ENCODE measurements at places on chromosomes 7 and 10.

- DNase-seq: no peak
Observed at GRCh38 chr7:83824214-83824613, 175.3 kb upstream of the SEMA3E start.

GRCh38 chr7:96495751-96496216, 173.9 kb upstream of the SLC25A13 start:
- no peak for DNase-seq

- DNase-seq: no peak
Observed at GRCh38 chr10:74289951-74290350, 138.9 kb downstream of the ADK start.

DNA sequence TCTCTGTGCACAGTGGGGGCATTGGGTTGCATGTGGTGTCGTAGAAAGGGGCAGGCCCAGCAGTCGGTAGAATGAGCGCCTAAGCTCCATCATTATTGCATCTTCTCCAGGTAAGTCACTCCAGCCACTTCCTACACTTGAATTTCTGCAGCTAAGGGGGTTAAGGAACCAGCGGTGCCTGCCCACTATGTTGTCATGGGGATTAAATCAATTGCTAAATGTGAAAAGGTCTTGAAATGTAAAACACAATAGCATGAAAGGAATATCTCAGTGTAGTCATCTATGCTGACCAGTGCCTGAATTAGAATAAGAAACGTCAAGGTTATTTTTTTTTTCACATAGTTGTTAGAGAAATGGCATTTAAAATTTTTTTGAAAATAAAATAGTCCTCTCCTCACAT, 15.2 kb upstream of the CELF2 start:
- DNase-seq: no peak

GRCh38 chr10:87702973-87703294, 43.3 kb downstream of the PAPSS2 start:
- DNase-seq: no peak

- no peak for DNase-seq
Observed at GRCh38 chr10:47012214-47012613, 101.0 kb downstream of the PTPN20 start.

DNA sequence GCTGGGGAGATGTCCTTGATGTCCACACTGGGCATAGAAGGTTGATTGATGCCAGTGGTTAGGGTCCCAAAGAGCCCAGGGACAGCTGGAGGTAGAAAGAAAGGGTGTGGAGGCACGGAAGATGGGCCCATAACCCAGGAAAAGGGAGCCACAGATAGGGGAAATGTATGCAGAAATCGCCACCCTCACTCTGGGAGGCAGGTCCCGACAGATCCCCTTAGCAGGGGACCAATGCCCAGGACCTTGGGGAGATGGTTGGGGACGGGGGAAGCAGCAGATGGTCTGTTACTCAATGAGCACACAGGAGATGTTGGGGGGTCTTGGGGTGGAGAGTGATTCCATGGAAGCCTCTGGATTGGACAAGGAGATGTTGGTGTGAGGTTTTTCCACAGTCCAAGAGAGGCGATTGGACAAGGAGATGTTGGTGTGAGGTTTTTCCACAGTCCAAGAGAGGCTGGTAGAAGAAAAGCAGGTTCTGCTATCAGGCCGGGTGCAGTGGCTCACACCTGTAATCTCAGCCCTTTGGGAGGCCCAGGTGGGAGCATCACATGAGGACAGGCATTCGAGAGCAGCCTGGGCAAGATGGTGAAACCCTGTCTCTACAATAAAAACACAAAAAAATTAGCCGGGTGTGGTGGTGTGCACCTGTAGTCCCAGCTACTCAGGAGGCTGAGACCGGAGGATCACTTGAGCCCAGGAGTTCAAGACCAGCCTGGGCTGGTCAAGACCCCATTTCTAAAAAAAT, 7.0 kb upstream of the PPP1R35 start:
- no peak for DNase-seq

GRCh38 chr7:2387897-2388636, 15.3 kb upstream of the CHST12 start:
- no peak for DNase-seq

DNA sequence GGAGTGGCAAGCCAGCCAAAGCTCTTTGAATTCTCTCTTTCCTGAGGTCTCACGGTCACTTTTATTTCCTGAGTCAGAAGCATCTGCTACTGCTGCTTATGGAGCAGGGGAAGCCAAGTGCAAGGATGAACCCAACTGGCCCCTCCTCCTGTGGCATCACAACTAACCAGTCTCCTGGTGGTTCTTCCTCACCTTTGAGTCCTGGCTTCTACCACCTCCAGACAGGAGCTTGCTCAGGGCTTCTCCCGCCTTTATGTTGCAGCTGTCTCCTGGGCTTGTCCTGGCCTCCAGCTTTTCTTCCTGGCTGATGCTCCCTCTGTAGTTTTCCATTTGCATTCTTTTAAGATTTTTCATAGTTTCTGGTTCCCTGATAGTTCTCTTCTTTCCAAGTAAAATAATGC, 349.7 kb upstream of the NRP1 start:
- DNase-seq: no peak

DNA sequence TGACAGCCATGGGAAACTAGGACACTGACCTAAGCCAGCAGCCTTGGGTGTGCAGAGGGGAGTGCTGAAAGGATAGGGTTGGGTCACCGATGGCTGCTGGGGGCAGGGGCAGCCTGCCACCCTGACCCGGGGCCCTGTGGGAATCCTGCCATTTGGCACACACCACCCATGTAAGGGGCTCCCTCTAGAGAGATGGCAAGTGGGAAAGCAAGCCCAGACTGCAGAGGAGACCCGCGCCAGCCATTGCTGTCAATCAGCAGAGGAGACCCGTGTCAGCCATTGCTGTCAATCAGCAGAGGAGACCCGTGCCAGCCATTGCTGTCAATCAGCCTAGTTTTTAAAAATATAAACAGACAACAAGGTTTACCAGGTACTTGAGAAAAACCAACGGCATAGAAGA, 27.4 kb upstream of the PRKAG2 start:
- DNase-seq: no peak

GRCh38 chr10:123911866-123912265, 20.3 kb upstream of the CPXM2 start:
- DNase-seq: no peak

GRCh38 chr7:44849259-44849884, 1.5 kb upstream of the H2AZ2 start:
- no peak for DNase-seq

GRCh38 chr10:133391761-133392518, 2.0 kb upstream of the MTG1 start:
- no peak for DNase-seq

DNA sequence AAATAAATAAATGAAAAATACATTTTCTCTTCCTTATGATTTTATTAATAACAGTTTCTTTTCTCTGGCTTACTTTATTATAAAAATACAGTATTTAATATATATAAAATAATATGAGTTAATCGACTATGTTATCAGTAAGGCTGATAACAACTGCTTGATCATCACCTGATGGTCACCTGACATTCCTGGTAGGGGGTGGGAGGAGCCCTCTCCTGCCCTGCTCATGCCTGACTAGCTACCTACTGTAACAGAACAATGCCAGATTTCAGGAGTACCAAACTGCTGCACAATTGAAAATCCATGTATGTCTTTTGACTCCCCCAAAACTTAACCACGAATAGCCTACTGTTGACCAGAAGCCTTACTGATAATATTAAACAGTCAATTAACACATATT, 1.3 kb upstream of the APBB1IP start:
- no peak for DNase-seq

DNA sequence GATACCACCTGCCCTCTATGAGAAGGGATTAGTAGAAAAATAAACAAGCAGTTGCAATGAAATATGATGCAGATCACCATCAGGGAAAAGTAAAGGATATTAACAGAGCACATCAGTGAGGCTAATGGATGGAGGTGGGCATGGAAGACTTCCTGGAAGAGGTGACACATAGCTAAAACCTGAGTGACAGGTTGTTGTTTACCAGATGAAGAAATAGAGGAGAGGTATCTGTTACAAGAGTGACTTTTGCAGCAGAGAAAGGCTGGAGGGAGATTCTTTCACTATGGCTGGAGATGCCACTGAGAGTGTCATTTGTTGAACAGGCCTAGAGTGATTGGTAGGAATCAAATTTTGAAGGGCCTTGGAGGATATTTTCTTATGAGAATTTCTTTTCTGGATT, 646.2 kb downstream of the GATA3 start:
- DNase-seq: no peak

DNA sequence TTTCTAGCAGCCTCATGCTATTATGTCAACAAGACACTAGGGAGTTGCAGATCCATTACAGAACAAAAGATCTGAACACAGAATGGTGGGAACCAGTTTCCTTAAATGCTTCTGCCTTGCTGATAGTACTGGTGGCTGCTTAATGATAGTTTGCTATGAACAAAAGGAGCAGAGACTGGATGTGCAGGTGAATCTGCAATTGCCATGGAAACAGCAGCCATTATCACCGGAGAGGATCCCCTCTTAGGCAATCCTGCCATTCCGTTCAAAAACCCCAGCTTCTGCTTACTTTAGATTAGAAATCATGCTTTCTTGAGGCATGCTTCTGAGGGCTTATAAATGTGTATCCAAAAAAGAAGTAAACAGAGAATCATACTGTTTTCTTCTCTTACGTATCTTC, 80.0 kb upstream of the PRKAR2B start:
- no peak for DNase-seq

- no peak for DNase-seq
Observed at GRCh38 chr7:15720849-15721471, 34.5 kb upstream of the MEOX2 start.

- no peak for DNase-seq
Observed at GRCh38 chr10:6053816-6054631, 8.1 kb downstream of the IL2RA start.

GRCh38 chr7:134622303-134622995, 24.2 kb upstream of the BPGM start:
- DNase-seq: no peak

DNA sequence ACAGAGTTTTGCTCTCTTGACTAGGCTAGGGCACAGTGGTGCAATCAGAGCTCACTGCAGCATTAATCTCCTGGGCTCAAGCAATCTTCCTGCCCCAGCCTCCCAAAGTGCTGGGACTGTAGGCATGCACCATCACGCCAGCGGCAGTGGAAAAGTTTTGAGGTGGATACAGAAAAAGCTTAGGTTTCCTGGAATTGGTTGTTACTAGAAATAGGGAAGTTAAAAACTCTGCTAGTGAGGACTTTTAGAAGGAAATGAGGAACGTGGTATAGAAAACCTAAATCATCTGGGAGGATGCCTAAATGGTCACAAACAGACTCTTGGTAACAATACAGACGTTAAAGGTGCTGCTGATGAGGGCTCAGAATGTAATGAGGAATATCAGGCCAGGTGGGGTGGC, 10.9 kb upstream of the SNX8 start:
- DNase-seq: no peak

DNA sequence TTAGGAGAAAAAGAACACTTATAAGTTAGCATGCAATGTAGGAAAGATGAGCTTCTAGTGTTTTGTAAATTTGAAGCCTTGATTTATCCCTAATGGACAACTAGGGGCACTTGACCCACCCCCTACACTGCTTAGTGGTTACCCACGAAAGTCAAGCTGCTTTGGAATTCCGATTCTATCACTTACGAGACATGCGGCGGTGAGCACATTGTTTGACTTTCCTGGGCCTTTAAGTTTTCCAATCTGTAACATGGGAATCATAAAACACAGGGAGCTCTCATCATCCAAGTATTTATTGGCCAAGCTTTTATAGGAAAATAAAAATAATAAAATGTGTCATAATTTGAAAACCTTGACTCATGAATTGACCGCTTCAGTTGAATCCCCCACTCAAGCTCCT, 78.7 kb upstream of the PDK4 start:
- DNase-seq: no peak

DNA sequence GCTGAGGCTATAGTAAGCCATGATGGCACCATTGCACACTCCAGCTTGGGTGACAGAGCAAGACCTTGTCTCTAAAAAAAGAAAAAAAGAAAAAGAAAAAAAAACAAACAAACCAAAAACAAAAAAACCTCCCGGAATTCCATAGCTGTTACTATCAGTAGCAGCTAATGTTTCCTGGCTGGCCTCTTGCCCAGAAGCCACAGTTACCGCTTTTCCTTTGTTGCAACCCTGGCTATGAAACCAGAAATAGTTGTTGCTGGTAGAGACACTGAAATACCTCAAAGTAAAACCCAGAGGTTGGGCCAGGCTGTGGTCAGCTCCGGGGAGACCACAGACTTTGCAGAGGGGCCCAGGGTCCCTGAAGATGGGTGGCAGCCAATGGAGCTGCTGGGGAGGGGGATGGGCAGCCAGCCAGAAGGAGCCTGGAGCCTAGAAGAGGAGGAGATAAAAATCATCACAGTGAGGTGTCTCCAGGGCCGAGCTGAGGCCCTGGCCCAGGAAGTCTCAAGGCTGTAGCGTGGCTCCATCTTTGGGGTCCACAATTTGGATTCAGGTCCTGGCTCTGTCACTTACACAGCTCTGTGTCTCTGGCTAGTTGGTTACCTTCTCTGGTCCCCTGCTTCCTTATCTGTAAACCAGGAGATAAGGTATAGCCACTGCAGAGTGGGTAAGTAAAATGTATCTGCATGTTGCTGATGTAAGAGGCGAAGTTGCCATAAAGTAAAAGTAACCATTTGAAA, 3.4 kb upstream of the CHST12 start:
- no peak for DNase-seq

DNA sequence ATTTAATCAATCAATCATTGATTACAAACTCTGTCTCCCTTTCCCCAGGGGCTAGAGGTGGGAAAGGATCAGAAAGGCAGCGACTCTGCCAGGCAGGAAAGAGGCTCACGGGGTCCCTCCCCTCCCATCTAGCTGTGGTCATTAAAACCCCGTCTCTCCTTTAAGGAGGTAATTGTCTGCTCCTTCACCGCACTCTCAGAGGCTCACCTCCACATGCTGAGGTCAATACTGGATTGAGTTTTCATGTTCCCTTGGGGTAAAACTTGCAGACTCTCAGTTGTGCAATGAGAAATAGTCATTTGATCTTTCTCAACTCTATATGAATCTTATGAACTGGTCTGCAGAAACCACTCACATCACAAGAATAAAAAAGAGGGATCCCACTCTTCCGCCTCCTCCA, 368.8 kb downstream of the ADRA2A start:
- DNase-seq: no peak

- DNase-seq: no peak
Observed at GRCh38 chr7:2962865-2963264, 80.8 kb downstream of the CARD11 start.

- DNase-seq: no peak
Observed at GRCh38 chr7:116228241-116228640, 17.9 kb downstream of the TES start.

DNA sequence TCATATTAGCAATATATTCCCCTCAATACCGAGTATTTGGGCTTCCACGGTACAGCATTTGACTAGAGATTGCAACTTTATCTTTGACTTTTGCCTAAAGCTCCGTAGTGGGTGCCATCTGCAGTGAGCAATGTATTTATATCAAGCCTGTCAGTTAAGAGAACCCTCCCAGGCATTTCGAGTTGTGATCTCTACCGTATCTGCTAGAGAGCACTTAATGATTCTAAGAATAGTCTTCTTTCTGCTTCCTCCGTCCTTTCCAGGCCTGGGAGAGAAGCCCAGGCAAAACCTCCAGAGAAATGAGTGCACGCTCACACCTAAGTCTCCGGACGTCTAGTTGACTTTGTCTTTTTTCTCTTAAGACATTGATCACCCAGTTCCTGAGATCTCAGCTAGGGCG, 210.6 kb downstream of the KLF6 start:
- no peak for DNase-seq

GRCh38 chr10:100894589-100895294, 18.0 kb upstream of the SLF2 start:
- no peak for DNase-seq

Data from cortex of kidney (tissue), 1 donor.